Fibroblast of the aortic adventitia (primary cell): ENCODE measurements at places on chromosomes 3 and 15.

- DNase-seq: peak; percentile 95
These were observed 80.9 kb downstream of the DUT start for GRCh38 chr15:48411971-48412591.

- DNase-seq: peak; percentile 31
These were observed 161.3 kb upstream of the TLE3 start for GRCh38 chr15:70259028-70259424.

DNA sequence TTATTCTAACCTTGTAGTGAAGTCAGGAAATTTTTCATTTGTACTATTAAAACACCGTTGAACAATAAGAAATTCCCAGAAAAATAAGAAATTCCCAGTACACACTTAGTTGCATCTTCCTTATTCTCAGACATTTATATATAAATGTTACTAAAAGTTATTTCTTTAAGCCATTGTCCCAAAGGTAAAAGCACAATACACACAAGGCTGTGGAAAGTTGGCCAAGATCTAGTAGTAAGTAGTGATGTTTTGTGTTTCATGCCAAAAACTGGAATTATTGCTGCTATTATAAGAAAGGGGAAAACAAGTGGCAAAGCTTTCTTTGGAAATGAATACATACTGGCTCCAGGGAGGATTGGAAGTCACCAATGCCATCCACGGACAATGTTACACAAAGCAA is 802.5 kb upstream of the DPPA4 start:
- DNase-seq: no peak

GRCh38 chr3:6526321-6526720 is 334.6 kb upstream of the GRM7 start:
- DNase-seq: no peak

DNA sequence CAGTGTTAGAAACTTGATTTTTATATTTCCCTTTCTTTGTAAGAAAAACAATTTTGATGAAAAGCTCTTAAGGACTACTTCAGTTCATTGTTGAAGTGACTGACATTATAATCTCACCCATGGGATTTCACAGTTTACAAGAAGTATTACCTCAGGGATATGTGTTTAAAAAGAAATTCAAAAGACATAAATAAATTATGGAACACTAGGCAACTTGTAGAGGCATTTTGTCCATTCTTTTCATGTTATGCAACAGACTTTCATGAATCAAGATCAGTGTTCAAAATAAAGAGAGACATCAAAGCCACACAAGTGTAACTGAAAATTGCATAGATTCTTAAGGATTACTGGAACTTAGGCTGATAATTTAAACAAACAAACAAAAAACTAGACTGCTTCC is 196.8 kb upstream of the AGTR1 start:
- DNase-seq: peak; percentile 27

DNA sequence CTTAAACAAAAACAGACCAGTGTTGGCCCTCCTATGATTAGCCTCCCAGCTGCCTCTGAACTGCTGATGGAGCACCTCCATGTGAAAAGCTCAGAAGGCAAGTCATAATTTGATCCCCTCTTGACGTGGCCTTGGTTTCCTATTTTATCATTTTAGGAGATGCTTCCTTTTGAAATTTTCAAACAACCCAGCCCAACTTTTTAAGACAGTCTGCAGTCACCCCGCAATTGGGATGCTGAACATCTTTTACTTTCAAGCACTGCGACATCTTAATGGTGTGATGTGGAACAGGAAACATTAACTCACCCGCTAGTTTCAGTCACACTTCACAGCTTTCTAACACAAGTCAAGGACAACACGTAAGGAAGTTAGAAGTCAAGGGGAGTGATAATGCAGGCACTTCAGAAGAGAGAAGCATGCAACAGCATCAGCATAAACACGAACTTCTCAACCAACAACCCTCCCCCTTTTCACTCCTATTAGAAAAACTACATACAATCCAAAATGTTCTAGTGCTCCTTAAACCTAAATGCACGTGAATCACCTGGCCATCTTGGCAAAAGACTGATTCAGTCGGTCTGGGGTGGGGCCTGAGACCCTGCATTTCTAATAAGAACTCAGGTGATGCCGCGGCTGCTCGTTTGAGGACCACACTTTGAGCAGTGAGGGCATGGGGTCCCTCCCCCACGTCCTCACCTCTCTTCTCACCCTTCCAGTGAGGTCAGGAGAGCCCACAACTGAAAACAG is 161.5 kb downstream of the FOXP1 start:
- DNase-seq: no peak

GRCh38 chr3:126982126-126982470 is 817 bp upstream of the PLXNA1 start:
- peak; percentile 30 for DNase-seq

DNA sequence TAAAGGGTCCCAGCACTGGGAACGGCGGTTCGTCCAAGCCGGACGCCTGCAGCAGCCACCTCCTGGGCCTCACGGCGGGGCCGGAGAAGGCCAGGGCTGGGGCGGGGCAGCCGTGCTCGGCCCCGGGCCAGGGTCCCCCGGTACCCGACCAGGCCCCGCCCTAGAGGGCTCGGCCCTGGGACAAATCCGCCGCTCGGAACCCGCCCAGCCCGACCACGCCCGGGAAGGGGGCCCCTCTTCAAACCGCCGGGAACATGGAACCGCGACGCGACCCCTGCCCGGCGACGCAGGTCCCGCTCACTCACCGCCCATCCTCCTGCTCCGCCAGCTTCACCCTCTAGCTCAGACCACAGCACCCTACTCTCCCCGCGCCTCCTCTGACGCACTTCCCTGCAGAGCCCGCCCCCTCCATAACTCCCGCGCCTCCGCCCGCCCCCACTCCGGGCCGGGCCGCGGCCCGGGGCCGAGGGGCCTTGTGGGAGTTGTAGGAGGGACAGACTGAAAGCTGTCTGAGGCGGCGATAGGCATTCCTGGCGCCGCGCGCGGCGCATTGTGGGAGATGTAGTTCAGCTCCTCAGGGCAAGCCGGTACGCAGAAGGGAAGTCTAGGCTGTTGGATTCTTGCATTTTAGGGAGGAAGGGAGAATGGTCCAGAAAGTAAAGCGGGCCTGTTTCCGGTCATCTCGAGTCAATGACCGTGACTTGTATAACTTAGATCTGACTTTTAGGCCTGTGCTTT is at the start of gene CLDND1:
CLDND1 (minus strand) TSS at position 359 of the 738 bp plus-strand sequence. CDS start 1,478 bp downstream, outside the sequence.
- DNase-seq: peak; percentile 95
